GM12878 (cell line): ENCODE measurements at places on chromosomes 2 and 18. TPM values are rescaled to one million over a fixed set of nuclear protein-coding genes. Genes with fewer than 3 reads are reported as not detected.
A peak's percentile ranks its signal among the peaks of the same experiment; 100 is the strongest.

DNA sequence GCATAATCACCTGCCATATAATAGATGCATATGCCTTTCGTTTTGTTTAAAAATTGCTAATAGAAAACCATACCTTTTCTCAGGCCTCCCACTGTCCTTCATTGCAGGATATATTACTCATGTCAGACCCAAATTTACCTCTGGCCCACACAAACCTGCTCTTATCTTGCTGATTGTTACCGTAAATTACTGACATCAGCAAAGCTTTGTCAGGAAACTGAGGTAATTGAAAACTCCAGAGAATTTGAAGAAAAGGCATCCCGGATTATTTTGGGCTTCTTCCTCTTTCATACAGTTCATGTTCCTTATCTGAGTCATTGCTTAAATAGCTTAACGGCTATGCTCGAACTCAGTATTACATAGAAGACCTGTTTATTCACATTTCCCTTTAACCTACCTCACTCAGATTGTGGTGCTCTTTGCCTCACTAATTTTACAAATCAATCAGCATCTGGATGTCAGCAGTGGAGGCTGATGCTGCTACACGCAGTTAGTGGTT, 145.7 kb downstream of the ZEB2 start:
- DNase-seq = peak; percentile 43

- DNase-seq = no peak
Observed at GRCh38 chr18:51250006-51250405, 52.5 kb upstream of the MEX3C start.

DNA sequence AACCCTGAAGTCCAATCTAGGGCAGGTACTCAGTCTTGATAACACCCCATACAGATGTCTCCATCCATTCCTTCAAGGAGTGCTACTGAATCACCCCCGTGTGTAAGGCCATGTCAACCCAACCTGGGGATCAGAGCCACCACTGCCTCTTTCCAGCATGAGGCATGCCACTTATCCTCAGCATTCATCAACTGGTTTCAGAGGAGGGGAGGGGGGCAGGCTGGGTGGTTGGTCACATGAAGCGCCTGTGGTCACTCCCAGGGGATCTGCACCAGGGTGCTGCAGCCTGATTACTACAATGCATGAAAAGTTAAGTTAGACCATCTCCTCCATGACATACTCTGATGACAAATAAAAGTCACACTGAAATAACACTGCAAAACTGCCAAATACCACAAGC, 65.0 kb downstream of the UXS1 start:
- no peak for DNase-seq

The SCYGR4 gene
- total RNA-seq = not detected in 2 replicates

DNA sequence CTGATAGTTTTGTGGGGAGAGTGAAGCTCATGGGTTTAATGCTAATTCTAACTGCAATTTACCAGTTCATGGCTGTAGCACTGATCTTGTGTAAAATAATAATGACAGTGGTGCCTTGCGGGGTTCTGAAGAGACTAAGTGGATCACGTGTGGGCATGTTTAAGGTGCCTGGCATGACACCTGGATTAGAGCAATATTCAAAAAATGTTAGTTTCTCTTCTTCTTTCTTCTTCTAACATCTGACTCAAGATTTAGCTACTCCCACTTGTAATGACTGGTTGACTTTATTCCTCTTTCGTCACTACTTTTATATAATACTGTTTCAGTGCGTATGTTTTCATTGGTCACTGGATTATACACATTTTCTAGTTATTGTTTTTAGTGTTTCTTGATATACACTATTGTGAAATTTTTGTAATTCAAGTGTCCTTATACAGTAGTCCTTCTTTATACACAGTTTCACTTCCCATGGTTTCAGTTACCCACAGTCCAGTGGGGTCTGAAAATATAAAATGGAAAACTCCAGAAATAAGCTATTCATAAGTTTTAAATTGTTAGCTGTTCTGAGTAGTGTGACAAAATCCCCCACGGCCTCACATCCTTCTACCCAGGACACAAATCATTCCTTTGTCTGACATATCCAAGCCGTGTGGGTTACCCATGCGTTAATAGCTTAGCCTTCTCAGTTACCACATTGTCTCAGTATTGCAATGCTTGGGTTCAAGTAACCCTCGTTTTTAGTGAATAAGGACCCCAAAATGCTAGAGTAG, 662.2 kb upstream of the CNTNAP5 start:
- DNase-seq = no peak

DNA sequence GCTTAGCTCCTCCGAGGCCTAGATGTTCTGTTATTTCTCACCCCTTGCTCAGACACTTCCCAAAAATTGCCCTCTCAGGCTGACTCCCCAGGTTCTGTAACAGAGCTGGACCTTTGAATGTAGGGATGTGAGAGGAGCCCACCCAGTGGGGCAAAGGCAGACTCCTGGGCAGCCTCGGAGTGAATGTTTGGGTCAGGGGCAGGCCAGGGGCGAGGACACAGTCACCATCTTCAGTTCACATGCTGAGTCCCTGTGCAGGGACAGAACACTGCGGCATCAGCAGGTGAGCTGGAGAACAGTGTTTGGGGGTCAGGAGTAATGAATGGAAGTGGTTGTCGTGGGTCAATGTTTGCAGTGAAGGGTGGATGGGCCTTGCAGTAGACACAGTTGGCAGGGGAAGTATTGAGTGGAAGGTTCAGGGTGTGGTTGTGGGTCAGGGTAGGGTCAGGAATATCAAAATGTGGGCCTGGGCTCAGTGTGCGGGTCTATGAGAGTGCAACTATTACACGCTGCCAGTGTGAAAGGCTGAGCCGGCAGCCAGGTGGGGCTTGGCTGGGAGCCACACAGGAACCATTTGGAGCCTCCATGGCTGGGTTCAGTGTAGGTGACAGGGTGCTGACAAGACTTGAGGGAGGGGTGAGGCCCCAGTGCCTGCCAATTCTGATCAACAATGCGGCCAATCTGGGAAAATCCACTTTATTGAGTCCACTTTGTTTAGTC, 4.4 kb downstream of the IHH start:
- no peak for DNase-seq

- DNase-seq = no peak
Observed at GRCh38 chr2:176175709-176176607, 12.5 kb upstream of the HOXD1 start.

- no peak for DNase-seq
Observed at GRCh38 chr2:236712961-236713673, 143.5 kb downstream of the ACKR3 start.

DNA sequence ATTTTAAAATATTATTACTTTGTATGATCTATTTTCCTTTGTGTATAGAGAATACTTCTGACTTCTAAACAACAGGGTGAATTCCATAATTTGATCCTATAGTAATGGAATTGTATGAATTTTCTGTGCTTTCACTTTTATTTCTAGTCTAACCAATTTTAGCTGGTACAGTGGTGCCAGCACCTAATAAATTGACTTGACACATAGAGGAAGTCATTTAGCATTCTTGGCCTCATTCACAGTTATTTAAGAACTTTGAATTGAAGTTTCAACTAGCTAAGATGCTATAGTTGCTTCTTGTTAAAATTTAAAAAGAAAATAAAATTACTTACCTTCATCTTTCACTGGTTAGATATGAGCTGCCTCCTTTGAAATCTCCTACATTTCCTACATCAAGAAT, 220.4 kb downstream of the CPS1 start:
- DNase-seq = no peak

DNA sequence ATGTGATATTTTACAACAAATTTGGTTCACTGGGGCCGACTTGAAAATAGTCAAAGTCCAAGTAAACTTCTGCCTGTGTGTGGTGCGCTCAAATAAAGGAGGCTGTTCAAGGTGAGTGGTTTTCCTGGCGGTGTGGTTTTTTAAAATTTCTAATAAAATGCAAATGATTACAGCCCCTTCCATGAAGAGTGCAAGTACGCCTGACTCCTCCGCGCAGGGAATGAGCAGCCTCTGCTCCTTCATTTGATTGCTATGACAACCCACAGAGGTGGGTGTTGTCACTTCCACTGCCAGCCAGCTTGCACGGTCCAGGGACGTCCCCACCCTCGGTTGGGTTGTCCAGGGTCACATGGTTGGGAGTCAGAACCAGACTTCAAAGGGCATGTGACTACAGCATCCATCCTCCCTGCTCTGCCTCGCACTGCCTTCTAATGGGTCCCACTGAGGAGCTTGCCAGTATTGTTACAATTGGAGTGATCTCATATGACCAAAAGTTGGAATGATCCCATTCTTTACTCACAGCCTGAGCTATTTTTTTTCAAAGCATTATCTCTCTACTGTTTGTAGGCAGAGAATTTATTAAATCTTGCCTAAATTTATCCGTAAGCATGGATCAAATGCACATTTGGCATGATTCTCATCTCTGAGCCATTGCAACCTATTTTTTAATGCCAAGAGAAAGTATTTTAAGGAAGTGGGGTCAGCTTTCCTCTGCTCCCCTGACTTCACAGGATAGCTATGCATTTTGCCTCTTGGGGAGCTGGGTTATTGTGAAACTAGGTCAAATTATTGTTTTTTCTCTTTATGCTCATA, 121.3 kb downstream of the AGAP1 start:
- no peak for DNase-seq

The GIGYF2 gene
- total RNA-seq = 36.0 and 40.5 TPM in 2 replicates

GRCh38 chr2:1586923-1587840, 157.1 kb downstream of the PXDN start:
- no peak for DNase-seq

DNA sequence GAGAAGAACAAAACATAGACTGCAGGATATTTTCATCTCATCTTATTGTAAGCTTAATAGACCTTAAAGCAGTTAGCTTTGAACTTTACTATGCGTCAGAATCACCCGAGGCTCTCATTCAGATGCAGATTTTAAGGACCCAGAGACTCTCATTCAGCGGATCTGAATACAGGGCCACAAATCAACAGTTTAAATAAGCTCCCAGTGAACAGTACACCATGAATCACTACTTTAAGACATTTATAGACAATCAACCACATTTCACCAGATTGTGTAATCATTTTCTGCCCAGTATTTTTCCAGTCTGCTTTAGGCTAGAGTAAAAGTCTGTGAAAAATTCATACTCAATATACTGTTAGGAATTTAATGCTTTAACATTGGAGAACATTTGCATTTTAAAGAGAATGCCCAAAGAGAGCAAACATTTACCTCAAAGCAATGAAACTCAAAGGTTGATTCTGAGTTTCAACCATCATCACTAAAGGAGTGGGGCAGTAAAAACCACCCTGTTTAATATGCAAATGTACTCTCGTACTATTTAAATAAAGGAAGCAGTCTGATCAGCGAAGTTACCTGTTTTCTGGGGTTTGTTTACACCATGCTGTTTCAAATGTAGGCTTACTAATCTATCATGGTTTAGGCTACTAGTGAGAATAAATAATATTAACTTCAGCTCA, 11.0 kb upstream of the ALPK2 start:
- DNase-seq = no peak

DNA sequence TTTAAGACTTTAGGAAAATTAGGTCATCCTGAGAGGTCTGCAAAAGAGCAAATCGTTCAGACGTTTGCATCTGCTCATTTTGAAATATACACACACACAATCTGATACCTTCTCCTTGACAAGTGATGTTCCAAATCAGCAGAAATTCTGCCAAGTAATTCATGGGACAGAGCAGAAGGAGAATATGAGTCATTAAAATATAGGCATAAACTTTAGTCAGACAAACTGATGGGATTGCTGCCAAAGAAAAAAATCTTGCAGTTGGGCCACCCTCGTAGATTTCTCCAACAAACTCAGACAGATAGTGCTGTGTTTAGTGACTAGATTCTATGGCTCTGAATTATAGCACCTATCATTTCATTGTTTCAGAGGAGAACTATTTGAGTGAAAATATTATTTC, 336.3 kb downstream of the NYAP2 start:
- DNase-seq = no peak

The CRYGD gene
- total RNA-seq = not detected in 2 replicates

GRCh38 chr2:217801711-217802110, 201.1 kb downstream of the TNS1 start:
- DNase-seq = no peak

- no peak for DNase-seq
Observed at GRCh38 chr2:33146102-33146501, 199.3 kb downstream of the LTBP1 start.
